ENCODE measurements at places on chromosomes 5 and 9. TPM values are rescaled to one million over a fixed set of nuclear protein-coding genes. Genes with fewer than 3 reads are reported as not detected.
A peak's percentile ranks its signal among the peaks of the same experiment; 100 is the strongest.

DNA sequence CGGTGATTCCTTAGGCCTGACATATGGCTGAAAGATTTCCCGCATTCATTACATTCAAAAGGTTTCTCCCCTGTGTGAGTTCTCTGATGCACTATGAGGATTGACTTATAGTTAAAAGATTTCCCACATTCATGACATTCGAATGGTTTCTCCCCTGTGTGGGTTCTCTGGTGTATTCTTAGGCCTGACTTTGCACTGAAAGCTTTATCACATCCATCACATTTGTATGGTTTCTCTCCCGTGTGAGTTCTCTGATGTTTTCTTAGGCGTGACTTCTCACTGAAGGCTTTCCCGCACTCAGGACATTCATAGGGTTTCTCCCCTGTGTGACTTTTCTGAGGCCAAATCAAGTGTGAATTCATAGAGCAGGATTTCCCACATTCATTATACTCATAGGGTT lies 35.8 kb downstream of the ZNF782 start:
- peaks cover 30% of the 10 kb centered on the region for H3K36me3 ChIP-seq
- H3K4me3 ChIP-seq = no peak overlapping the region
- H3K27me3 ChIP-seq = no peaks in the 10 kb centered on the region
- DNase-seq = no peak

DNA sequence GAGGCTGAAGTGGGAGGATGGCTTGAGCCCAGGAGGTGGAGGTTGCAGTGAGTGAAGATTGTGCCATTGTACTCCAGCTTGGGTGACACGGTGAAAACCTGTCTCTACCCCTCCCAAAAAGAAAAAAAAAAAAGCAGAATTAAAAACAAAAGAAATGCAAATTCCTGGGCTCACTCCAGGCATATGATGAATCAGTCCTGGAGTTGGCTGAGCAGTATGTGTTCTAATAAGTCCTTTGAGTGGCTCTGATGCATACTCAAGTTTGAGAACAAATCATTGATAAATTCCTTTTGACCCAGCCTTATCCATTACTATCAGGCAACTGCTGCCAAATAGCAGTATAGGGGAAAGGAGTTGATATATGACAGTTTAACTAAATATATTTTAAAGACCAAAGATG lies 28.3 kb downstream of the UHRF2 start:
- DNase-seq = no peak
- peaks cover 7% of the 10 kb centered on the region for H3K36me3 ChIP-seq
- no peak overlapping the region for H3K4me3 ChIP-seq
- H3K27me3 ChIP-seq = no peaks in the 10 kb centered on the region

- H3K27me3 ChIP-seq = peaks cover 2% of the 10 kb centered on the region
- H3K27ac ChIP-seq = no peak overlapping the region
- H3K4me1 ChIP-seq = no peaks in the 10 kb centered on the region
- H3K36me3 ChIP-seq = no peaks in the 10 kb centered on the region
These were observed 103.5 kb upstream of the SIMC1 start for GRCh38 chr5:176134529-176135223.

DNA sequence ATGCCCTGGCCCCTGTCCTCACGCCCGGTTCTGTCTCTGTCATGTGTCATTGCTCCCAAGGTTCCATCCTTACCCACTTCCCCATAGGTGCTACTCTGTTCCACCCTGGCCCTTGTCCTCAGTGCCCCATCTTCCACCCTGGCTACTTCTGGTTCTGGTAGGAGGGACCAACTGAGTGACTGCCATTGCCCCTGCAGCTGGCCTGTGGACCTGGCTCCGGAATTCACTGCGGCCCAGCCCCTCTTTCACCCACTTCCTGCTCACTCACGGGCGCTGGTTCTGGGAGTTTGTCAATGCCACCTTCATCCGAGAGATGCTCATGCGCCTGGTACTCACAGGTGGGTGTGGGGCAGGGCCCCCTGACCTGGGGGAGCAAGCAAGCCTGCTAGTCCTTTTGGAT lies 7.4 kb downstream of the PTGS1 start:
- no peaks in the 10 kb centered on the region for H3K36me3 ChIP-seq
- no peak for DNase-seq
- no peaks in the 10 kb centered on the region for H3K27me3 ChIP-seq
- no peak overlapping the region for H3K4me3 ChIP-seq
- H3K27ac ChIP-seq = no peak overlapping the region

DNA sequence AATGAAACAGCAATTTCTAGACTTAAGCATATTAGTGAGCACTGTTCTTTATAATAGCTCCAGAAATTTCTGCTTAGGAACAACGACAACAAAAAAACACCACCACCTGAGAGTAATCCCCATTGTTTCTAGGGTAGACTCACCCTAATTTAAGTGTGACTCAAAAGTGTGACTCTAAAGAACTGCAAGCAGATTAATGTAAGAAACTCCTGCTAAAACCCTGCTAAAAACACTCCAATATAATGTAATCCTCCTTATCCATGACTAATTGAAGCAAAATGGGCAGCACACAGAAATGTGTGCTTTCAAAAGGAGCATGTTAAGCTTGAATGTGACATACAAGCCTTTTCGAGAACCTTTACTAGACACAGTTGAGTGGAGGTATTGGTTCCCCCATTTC lies 296.0 kb downstream of the EPB41L4A start:
- no peaks in the 10 kb centered on the region for H3K36me3 ChIP-seq
- no peak for DNase-seq
- no peaks in the 10 kb centered on the region for H3K4me1 ChIP-seq
- no peak overlapping the region for H3K4me3 ChIP-seq
- no peaks in the 10 kb centered on the region for H3K27me3 ChIP-seq
- no peak overlapping the region for H3K27ac ChIP-seq

- peaks cover 3% of the 10 kb centered on the region for H3K4me1 ChIP-seq
- DNase-seq = no peak
- H3K36me3 ChIP-seq = no peaks in the 10 kb centered on the region
- no peaks in the 10 kb centered on the region for H3K27me3 ChIP-seq
- H3K4me3 ChIP-seq = no peak overlapping the region
These were observed 166.2 kb downstream of the ZNF462 start for GRCh38 chr9:107029146-107029545.

DNA sequence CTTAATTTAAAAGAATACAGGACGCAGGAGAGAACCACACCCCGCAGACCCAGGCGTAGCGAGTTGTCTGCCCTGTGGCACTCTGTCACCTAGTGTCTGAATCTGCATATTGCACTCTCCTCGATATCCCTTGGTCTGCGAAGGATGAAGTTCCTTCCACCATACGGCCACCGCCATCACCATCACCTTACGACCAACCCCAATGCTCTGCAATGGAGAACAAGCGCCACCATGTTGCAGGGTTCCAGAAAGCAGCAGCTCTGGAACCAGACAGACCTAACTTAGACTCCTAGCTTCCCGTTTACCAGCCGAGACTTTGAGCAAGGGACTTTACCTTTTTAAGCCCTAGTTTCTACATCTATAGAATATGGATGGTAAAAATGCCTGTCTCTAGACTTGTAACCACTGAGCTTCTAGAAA lies 77.4 kb upstream of the DMRT1 start:
- H3K27ac ChIP-seq = no peak overlapping the region
- no peaks in the 10 kb centered on the region for H3K4me1 ChIP-seq
- H3K4me3 ChIP-seq = no peak overlapping the region
- peak; percentile 58 for DNase-seq
- H3K36me3 ChIP-seq = no peaks in the 10 kb centered on the region

- H3K4me1 ChIP-seq = no peaks in the 10 kb centered on the region
- H3K36me3 ChIP-seq = no peaks in the 10 kb centered on the region
- no peak overlapping the region for H3K4me3 ChIP-seq
- H3K27me3 ChIP-seq = no peaks in the 10 kb centered on the region
These were observed 192.5 kb upstream of the ZNF462 start for GRCh38 chr9:106670418-106670817.

- no peaks in the 10 kb centered on the region for H3K4me1 ChIP-seq
- no peak overlapping the region for H3K4me3 ChIP-seq
- H3K36me3 ChIP-seq = peaks cover 36% of the 10 kb centered on the region
- no peak for DNase-seq
- no peaks in the 10 kb centered on the region for H3K27me3 ChIP-seq
These were observed 5.3 kb upstream of the LHX3 start for GRCh38 chr9:136210276-136210675.

- no peak for DNase-seq
- H3K27me3 ChIP-seq = no peaks in the 10 kb centered on the region
- no peaks in the 10 kb centered on the region for H3K36me3 ChIP-seq
- no peak overlapping the region for H3K4me3 ChIP-seq
- H3K4me1 ChIP-seq = no peaks in the 10 kb centered on the region
- no peak overlapping the region for H3K27ac ChIP-seq
These were observed 10.9 kb upstream of the ZNF366 start for GRCh38 chr5:72518001-72518683.

GRCh38 chr9:13279284-13280141 lies at the start of gene MPDZ:
Gene MPDZ (minus strand): TSS chr9:13279692. CDS start chr9:13250315, 29,377 bp downstream.
- no peak within 1 kb of the TSS for H3K4me3 ChIP-seq
- no peak within 1 kb of the TSS for H3K27ac ChIP-seq
- no peak for DNase-seq
- H3K36me3 ChIP-seq = no peaks in the 10 kb centered on the region

DNA sequence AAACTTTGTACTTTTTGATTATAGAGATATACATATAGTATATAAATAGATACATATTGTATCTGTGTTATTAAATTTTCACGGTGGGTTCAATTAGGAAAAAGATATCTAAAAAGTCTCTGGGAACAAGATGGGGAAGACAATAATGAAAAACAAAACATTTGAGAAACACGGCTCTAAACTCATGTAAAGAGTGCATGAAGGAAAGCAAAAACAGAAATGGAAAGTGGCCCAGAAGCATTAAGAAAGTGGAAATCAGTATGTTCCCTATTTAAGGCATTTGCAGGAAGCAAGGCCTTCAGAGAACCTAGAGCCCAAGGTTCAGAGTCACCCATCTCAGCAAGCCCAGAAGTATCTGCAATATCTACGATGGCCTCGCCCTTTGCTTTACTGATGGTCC lies at the start of gene IFNA1:
TSS of gene IFNA1 (plus strand) at position 301 of the 400 bp plus-strand sequence. CDS start at position 370, 69 bp downstream.
- no peaks in the 10 kb centered on the region for H3K36me3 ChIP-seq
- H3K4me1 ChIP-seq = peaks cover 3% of the 10 kb centered on the region
- H3K27ac ChIP-seq = no peak within 1 kb of the TSS
- no peak within 1 kb of the TSS for H3K4me3 ChIP-seq

GRCh38 chr5:105554568-105555169 lies 1992.1 kb upstream of the NUDT12 start:
- DNase-seq = no peak
- H3K27me3 ChIP-seq = no peaks in the 10 kb centered on the region
- H3K4me1 ChIP-seq = no peaks in the 10 kb centered on the region
- H3K27ac ChIP-seq = no peak overlapping the region

DNA sequence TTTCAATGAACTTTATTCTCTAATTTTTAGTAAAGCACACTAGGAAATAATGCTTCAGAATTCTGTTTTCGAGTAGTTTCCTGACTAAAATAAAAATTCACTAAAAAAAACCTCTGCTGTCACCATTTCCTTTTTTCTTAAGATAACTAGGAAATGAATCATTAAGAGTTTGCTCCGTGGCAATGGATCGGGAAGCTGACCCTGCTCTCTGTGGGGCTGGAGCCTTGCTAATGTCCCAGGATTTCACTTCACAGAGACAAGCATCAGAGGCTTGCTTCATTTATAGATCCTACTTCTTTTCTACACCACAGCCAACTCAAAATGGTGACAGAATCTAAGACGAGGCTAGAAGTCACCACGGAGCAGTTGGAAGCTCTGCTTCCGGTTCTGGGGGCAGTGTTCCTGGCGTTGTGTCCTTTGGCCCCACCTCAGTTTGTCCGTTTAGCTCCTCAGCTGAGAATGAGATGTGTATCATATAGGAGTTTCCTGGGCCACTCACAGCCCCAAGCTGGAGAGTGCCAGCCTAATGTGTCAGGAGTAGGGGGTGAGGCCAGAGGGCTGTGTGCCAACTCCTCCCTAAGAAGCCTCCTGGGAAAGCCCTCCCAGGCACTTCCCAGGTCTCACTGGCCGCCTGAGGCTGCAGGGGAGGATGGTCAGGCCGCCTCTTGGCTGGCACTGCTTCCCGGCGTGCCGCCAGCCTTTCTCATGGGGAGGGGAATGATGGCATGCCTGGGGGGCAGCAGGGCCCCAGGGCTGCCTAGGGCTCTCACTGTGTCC lies 19.6 kb downstream of the TENT4A start:
- H3K27ac ChIP-seq = no peak overlapping the region
- no peak overlapping the region for H3K4me3 ChIP-seq
- no peaks in the 10 kb centered on the region for H3K27me3 ChIP-seq
- peaks cover 22% of the 10 kb centered on the region for H3K4me1 ChIP-seq
- no peak for DNase-seq

DNA sequence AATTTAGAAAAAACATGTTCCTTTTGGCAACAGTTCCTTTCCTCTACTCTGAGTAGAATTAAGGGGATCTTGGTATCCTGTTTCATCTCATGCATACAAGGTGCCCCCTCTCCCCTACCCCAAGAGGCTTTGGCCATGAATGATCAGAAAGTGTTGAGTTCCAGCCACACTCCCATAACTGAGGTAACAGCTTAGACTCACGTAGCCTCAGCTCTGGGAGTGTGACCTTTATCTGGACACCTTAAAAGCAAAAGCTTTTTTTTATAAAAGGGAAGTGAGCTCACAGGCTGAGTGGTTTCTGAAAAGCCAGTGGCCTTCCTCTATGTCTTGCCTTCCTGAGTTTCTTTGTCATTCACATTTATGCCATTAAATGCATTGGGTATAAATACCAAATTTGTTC lies 900 bp upstream of the HAVCR2 start:
- no peaks in the 10 kb centered on the region for H3K27me3 ChIP-seq
- peak overlapping the region; percentile 52 for H3K4me3 ChIP-seq
- peaks cover 9% of the 10 kb centered on the region for H3K36me3 ChIP-seq
- peak; percentile 53 for DNase-seq

- DNase-seq = no peak
- H3K27me3 ChIP-seq = no peaks in the 10 kb centered on the region
- peaks cover 4% of the 10 kb centered on the region for H3K4me1 ChIP-seq
- no peaks in the 10 kb centered on the region for H3K36me3 ChIP-seq
- no peak overlapping the region for H3K4me3 ChIP-seq
- H3K27ac ChIP-seq = no peak overlapping the region
These were observed 41.5 kb downstream of the SAR1B start for GRCh38 chr5:134590992-134591659.

DNA sequence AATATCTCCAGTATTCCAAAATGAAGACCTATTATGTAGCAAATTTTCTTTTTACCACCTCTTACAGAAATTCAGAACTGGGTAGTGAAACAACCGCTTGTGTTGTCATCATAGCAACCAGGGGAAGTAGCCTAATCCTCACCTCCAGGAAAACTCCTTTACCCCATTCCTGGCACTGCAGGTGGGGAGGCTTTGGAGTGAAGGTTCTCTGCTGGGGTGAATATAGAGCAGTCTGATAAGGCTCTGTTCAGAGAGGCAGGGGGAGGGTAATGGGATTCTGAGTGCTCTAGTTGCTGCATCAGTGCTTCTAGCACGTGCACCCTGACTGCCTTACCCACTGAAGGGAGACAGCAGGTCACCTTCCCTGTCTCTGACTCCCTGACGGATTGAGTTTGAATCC lies 116.2 kb downstream of the MAN2A1 start:
- peaks cover 9% of the 10 kb centered on the region for H3K36me3 ChIP-seq
- no peaks in the 10 kb centered on the region for H3K27me3 ChIP-seq
- no peak for DNase-seq
- H3K27ac ChIP-seq = no peak overlapping the region
- no peaks in the 10 kb centered on the region for H3K4me1 ChIP-seq

INSL4 gene
- not detected for total RNA-seq

GRXCR2 gene
- not detected for total RNA-seq

TDRD7 gene
- 9.8 TPM for total RNA-seq

PRKAA1 gene
- total RNA-seq = 122 TPM

NKD2 gene
- total RNA-seq = not detected

SOWAHA gene
- not detected for total RNA-seq

PLAC8L1 gene
- not detected for total RNA-seq

PRSS3 gene
- total RNA-seq = not detected

DNAJC25 gene
- 5.1 TPM for total RNA-seq

TAF11L5 gene
- total RNA-seq = not detected

EQTN gene
- not detected for total RNA-seq

HAVCR1 gene
- 10.9 TPM for total RNA-seq

IRX1 gene
- not detected for total RNA-seq

CAMSAP1 gene
- total RNA-seq = 25.9 TPM
